NCI-H510A treated with DMSO at 0.1 percent for 48 hours (cell line): ENCODE measurements at places on chromosomes 3 and 15.

DNA sequence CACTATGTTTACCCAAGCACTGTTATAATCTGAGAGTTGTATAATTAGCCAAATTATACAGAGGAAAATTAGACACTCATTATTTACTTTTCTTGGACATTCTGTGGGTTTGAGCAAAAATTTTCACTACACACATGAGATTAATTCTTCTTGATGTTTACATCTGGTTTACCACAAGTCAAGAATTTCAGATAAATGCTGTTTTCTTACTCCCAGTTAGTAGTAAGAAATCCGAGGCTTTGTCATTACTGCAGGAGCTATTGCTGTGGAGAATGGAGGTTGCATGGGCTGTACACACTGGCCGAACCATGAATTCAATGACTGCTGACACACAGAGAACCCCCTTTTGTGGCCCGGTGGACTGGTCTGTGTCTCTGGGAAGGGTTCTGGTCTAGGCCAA lies 207.7 kb upstream of the CFAP20DC start:
- no peak for DNase-seq

DNA sequence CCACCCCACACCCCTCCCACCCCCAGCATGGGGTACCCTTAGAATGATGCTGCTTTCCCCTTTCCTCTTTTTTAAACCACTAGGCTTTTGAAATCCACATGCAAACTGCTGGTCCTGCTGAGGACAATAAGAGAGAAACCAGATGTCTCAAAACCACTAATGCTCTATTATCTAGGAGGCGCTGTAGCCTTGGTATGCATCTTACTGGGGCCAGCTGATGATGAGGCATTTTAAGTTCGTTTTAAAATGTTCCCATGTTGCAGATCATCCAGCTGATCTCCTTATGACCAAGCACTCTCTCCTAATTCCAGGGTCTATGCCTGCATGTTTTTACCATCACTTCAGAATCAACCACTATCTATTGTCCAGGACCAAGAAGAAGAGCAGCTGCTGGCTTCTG lies 1.3 kb downstream of the NME9 start:
- DNase-seq: no peak

GRCh38 chr15:80669663-80670273 lies 25.3 kb upstream of the ABHD17C start:
- no peak for DNase-seq

GRCh38 chr3:48897460-48898376 lies 964 bp downstream of the SLC25A20 start:
- DNase-seq: no peak

DNA sequence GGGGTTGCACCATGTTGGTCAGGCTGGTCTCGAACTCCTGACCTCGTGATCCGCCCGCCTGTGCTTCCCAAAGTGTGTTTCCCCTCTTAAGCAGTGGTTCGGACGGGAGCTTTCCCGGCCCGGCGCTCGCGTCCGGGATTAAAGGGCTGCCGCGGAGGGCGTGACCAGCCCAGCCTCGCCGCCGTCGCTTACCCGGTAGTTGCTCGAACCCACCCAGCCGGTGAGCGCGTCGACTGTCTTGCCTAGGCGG lies 513 bp downstream of the CLASP2 start:
- DNase-seq: no peak

DNA sequence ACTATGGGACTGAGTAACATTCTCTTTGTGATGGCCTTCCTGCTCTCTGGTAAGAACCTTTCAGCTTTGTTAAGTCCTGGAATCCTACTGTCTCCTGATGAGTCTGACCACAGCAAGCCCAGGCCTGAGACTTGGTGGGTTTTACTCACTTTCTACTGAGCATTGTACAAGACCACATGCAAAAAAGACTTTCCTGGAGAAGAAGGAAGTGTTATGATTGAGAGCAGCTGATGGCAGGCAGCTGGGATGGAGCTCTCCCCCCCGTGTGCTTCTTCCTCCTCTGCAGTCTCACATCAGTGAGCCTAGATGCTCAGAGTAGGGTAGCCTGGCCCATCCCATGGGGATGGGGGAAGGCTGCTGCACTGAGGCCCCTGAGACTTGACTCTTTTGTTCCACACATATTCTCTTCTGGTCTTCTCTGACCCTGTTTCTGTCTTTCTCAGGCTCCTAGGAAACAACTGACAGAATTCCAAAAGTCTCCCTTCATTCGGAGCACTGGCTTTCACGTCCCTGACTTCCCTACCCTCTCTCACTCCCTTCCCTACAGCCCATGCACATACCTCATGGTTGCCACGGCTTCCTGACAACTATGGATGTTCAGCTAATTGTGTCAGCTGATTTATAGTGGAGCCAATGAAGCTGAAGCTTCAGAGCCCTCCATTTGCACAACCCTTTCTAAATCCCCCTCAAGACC lies 36.6 kb downstream of the CD86 start:
- DNase-seq: no peak
